ENCODE measurements at places on chromosomes 16 and 17.
A peak's percentile ranks its signal among the peaks of the same experiment; 100 is the strongest.

- DNase-seq, result peak; percentile 34
These were observed 8.7 kb upstream of the KAT7 start for GRCh38 chr17:49779739-49780231.

DNA sequence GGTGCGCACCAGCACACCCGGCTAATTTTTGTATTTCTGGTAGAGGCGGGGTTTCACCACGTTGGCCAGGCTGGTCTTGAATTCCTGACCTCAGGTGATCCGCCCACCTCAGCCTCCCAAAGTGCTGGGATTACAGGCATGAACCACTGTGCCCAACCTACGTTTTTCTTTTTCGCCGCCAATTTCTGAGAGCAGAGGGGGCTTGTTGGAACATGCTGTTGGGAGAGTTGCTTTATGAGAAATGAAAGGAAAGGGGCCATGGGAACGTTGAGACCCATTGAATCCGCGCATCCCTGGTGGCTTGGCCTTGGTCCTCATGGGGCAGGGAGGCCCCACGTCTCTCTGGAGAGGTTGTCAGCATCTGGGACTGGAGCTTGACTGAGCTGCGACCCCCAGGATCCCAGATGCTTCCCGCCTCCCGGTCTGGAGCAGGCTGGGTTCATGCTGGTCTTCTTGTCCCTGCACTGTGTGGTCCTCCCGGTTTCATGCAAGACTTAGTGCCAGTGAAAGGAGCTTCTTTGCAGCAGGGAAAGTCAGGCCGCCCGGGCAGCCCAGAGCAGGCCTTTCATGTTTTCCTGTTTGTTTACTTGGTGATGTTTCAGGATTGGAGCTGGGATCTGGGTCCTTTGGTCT is 22.8 kb downstream of the CRISPLD2 start:
- no peak for DNase-seq

GRCh38 chr17:31252741-31253140 is 44.3 kb downstream of the OMG start:
- DNase-seq, result no peak

- DNase-seq, result no peak
These were observed 13.0 kb downstream of the RIPOR1 start for GRCh38 chr16:67541391-67542263.

DNA sequence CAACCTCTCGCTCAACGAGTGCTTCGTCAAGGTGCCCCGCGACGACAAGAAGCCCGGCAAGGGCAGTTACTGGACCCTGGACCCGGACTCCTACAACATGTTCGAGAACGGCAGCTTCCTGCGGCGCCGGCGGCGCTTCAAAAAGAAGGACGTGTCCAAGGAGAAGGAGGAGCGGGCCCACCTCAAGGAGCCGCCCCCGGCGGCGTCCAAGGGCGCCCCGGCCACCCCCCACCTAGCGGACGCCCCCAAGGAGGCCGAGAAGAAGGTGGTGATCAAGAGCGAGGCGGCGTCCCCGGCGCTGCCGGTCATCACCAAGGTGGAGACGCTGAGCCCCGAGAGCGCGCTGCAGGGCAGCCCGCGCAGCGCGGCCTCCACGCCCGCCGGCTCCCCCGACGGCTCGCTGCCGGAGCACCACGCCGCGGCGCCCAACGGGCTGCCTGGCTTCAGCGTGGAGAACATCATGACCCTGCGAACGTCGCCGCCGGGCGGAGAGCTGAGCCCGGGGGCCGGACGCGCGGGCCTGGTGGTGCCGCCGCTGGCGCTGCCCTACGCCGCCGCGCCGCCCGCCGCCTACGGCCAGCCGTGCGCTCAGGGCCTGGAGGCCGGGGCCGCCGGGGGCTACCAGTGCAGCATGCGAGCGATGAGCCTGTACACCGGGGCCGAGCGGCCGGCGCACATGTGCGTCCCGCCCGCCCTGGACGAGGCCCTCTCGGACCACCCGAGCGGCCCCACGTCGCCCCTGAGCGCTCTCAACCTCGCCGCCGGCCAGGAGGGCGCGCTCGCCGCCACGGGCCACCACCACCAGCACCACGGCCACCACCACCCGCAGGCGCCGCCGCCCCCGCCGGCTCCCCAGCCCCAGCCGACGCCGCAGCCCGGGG is 1.3 kb downstream of the FOXC2 start:
- no peak for DNase-seq

DNA sequence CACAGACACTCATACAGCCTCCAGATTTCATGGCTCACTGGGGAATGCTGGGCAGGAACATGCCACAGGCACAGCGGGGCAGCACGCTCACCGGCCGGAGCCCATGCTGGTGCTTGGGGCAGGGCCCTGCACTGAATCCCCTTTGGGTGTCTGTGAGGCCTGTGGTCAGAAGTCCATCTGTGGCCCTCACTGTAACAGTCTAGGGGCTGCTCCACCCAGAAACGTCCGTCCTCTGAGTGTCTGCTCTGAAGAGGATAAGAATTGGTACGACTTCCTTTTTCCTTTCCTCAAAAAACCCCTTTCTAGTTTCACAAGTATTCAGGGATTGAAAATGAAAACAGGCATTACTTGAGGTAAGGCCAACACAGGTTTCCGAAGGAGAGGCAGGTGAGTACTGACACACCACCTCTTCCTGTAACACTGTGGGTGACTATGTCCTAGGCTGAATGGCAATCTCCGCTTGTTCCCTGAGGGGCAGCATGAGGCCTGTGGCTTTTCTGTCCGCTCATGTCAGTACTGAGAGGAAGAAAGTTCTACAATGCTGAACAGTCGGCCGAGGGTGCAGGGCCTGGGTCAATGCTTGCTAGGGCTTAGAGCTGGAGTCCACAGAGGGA is 42.5 kb downstream of the TMEM11 start:
- no peak for DNase-seq

DNA sequence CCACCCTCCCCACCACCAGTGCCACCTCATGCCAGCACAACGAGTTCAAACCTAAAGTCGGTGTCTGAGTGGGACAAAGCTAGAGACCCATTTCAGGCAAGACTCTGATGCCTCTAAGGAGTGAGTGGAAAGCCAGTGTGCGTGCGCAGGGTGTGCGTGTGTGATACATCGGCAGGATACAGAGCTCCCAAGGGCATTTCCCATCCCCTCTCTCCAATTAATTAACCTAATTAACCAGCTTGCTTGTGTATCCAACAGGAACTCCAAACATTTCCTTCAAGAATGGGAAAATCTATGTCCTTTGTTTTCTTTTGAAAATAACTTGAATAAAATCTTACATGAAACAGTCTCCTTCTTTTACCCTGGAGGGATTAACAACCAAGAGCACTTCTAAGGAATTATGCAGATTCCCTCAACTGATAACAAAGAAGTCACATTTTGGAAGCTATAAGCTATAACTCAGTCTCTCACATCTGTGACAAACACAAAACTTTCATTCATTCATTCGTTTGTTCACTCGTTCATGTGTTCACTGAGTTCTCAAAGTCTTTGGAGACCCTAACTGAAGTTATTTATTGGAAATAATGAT is 9.9 kb downstream of the ATPAF2 start:
- DNase-seq, result no peak

DNA sequence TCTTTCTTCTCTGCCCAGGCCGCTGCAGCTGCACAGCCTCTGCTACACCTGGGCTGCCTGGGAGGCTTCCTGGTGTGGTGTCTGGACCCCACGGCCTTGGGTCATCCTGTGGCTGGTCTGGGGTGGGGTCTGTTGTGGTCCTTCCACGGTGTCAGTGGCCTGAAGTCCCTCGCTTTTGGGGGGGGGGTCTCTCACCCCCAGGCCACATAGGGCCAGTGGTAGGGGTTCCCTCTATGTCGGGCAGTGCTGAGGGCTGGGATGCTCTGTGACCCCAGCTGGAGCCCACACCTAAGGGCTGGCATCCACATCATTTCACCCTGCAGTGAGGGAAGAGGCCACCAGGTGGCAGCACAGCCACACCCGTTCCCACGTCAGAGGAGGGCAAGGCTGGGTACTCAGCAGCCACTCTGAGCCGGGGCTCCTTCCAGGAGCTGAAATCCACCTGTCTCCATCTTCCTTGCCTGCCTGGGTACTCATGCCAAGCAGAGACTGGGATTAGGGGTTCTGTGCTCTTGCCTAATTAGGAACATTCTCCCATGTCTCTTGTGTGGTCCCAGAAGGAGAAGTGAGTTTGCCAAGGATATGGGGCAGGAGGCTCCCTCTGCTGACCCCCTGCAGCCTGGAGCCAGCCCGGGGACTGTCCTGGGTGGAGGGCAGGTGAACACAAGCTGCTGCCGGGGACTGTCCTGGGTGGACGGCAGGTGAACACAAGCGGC is 13.0 kb downstream of the ENGASE start:
- DNase-seq, result peak; percentile 31

- DNase-seq, result peak; percentile 12
These were observed 97.3 kb downstream of the SDK2 start for GRCh38 chr17:73546770-73547536.

- DNase-seq, result peak; percentile 45
These were observed 354.1 kb downstream of the SEC14L1 start for GRCh38 chr17:77494664-77495435.

GRCh38 chr16:9322769-9323168 is 231.3 kb downstream of the HAPSTR1 start:
- no peak for DNase-seq

GRCh38 chr17:41634639-41635038 is 10.3 kb upstream of the KRT17 start:
- DNase-seq, result no peak

GRCh38 chr16:49639739-49640431 is 216.0 kb downstream of the ZNF423 start:
- no peak for DNase-seq

GRCh38 chr16:4767872-4768548 is 1.0 kb upstream of the ZNF500 start:
- peak; percentile 8 for DNase-seq

GRCh38 chr16:78437352-78437968 is 338.0 kb downstream of the WWOX start:
- no peak for DNase-seq

DNA sequence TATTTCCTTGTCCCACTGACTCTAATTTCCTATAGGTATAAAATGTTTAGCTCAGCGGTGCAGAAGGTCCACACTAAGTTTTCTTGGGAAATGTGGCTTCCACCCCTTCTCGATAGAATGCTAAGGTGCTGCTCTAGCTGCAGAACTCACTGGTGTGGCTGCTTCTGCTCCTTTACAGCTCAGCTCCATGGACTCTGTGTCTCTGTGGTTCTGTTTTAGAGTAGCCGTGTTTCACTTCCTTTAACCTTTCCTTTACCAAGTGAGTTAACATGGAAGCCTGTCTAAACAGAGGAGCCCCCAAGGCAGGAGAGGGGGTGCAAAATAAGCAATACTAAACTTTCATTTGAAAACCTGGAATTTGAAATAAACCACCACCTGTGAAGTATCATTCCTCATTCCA is 65.3 kb downstream of the SPECC1 start:
- DNase-seq, result no peak

DNA sequence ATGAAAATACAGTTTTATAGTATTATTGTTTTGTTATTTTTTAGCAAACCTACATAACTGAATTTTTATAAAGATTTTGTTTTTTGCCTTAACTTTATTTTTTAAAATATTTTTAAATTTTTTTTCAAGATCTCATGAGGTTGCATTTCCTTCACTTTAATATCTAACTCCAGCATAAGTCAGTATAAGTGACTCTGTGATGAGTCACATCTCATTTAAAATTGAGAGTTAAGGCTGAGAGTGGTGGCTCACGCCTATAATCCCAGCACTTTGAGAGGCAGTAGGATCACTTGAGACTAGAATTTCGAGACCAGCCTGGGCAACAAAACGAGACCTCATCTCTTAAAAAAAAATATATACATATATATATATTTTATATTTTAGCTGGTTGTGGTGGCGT is 44.0 kb downstream of the NLK start:
- DNase-seq, result no peak

GRCh38 chr16:83606486-83607030 is 201.2 kb upstream of the HSBP1 start:
- DNase-seq, result peak; percentile 12

GRCh38 chr16:87789437-87790291 is 23.9 kb upstream of the KLHDC4 start:
- DNase-seq, result no peak

DNA sequence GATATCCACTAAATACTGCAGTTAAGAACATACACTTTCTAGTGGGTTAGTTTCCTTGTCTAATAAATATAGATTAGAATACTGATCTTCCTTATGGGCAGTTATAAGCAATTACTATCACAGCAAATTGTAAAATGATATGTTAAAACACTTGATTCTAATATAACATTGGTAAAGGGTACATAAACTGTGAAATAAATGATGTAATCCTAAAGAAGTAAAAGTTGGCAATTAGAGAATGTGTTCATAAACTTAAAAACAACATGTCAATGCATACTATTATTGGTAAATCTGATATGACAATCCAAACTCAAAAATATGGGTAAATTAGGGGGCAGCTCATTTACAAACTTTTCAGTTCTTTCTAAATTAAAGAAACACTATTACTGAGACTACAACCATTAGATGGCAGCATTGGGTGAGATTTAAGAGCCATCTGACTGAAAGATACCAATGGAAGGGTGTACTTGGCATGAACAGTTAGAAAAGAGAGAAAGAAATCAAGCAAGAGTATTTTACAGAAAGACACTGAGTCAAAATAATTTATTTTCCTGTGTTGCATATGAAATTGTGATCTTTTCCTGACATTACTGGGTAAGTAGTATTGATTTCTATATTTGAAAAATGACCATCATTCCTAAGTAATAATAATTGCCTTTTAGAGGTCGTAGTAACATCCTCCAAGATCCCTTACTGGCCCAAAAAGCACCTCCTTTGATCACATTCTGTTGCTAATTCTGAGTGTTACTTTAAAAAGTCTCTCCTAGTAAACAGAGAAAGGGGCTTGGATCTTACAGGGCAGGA is 119.6 kb downstream of the SPAG9 start:
- DNase-seq, result peak; percentile 61

DNA sequence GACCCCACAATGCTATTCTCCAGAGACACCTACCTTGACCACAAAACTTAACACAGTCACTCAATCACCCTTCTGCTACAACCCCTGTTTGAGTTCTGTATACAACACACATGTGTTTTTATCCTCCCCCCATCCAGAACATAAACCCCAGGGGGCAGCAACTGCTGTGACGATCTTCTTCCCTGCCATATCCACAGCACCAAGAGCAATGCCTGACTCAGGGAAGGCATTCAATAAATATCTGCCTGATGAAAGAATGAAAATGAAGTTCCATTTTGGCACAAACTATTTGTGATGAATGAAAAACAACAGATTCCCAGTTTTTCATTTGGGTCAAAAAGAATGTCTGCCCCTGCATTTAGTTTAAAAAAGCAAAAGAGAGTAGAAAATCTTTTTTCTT is 27.0 kb downstream of the ASIC2 start:
- DNase-seq, result no peak

Measured in HCT116 (cell line).